ENCODE measurements at places on chromosomes 3 and 15.

- no peak for DNase-seq
These were observed 44.6 kb downstream of the ONECUT1 start for GRCh38 chr15:52745326-52746161.

GRCh38 chr3:187978433-187979011 is 175.4 kb upstream of the LPP start:
- DNase-seq, result no peak

DNA sequence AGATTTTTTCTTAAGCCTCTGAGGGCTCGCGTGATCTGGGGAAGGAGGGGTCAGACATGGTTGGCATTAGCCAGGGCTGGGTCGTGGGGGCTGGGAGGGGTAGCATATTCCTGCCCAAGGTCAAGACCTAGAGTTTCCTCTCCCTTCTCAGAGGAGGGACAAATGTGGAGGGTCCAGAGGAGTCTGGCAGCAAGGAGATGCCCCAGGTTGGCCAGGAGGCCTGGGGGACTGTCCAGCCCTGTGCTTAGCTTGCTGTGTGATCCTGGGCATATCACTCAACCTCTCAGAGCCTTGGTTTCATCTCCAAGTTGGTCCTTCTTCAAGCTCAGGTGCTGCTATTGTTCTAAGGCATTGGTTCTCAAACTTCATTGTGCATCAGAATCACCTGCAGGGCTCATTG is 9.1 kb upstream of the CAMP start:
- DNase-seq, result no peak

GRCh38 chr3:73966733-73967132 is 342.0 kb upstream of the PDZRN3 start:
- DNase-seq, result no peak

DNA sequence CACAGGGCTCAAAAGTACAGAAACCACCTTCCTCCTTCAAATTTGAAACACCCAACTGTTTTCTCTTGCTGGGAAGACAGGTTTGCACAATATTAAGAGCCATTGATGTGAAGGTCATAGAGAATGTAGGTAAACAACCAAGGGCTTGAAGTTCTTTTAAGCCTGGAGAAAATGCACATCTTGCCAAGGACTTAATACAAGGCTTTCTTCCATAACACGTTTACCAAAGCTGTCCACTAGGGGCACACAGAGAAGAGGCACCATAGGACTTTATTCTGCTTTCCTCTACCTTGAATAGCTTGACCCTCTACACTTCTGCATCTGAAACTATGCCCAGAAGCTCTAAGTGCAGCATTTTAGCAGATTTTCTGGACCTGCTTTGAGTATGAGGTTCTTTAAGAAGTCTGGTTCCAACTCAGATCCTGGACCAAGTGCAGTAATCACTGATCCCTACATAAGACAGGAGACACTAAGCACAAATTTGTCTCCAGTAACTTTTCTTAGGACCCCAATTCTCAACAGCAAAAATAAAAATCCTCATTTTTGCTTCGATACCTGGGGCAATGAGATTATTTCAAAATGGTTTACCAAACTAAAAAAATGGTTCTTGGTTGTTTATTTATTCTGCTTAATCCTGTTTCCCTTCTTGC is 138.0 kb downstream of the FBN1 start:
- peak; percentile 18 for DNase-seq

All from COR-L47 (cell line).